ENCODE measurements at places on chromosomes 5 and 9.

DNA sequence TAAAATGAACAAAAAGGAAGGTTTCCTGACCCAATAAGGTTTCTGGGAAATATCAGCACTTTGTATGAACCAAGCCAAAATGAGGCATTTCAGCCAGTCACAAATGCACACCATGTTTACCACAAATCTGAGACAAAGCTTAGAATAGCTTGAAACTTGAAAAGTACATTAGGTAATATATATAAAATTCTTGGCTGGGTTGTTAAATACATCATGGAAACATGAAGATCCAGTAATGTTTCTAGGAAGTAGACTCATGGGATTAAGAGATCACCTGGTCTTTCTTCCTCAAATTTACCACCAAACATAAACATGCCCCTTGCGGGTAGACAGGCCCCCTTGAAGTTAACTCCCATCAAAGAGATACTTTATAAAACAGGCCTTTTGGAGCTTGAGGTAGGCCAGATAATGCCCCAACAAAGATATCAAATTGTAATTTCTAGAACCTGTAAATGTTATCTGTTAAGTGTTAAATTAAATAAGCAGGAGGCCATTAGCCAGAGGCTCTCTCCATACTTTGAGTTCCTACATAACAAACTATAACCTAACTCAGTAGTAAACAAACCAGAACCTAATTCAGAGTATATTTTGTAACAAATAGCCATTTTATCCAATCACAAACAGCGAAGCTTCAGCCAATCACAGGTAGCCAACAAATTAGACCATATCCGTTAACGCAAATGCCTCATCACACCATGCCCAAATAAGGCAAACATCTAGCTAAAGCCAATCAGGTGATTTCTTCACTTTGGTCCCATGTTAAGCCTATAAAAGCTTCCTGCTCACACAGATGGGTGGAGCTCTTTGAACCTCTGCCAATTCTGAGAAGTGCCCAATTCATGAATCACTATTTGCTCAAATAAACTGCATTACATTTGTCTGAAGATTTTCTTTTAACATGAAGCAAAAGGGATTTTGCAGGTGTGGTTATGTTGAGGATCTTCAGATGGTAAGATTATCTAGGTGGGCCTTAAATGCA, 127.9 kb upstream of the TARS1 start:
- DNase-seq = no peak

GRCh38 chr5:129747572-129748407, at the start of gene MINAR2:
Gene MINAR2 (plus strand): TSS chr5:129748094. CDS start chr5:129748191, 97 bp downstream.
- no peak for DNase-seq

DNA sequence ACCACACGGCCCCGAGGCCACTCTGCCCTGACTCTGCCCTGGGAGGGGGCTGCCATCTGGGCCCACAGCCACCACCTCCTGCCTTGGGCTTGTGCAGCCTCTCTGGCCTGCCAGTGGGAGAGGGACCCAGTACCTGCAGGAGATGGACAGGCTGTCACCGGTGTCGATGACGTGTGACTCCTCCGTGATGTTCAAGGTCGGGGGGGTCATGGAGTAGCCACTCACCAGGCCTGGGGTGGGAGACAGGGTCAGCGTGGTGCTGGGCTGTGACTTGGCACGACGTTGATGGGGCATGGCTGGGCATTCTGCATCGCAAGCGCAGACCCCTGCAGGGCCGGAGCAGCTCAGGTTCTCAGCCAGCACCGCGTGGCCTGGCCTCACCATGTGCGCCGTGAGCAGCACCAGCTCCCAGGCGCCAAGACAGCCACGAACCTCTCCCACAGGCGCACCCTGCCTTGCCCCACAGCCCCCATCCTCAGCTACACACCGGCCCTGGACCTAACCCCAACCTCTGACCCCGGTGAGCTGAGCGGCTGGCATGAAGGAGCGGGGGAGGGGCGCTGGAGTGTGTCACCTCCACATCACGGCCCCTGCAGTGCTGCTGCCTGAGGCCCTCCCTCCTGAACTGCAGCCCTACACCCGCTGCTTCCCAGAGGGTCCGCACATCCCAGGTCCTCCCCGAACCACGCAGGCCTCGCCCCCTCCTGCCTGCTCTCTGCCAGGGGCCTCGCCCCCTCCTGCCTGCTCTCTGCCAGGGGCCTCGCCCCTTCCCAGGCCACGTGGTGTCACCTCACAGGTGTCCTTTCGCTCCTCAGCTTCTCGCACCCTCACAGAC, 17.6 kb downstream of the FLT4 start:
- no peak for DNase-seq

DNA sequence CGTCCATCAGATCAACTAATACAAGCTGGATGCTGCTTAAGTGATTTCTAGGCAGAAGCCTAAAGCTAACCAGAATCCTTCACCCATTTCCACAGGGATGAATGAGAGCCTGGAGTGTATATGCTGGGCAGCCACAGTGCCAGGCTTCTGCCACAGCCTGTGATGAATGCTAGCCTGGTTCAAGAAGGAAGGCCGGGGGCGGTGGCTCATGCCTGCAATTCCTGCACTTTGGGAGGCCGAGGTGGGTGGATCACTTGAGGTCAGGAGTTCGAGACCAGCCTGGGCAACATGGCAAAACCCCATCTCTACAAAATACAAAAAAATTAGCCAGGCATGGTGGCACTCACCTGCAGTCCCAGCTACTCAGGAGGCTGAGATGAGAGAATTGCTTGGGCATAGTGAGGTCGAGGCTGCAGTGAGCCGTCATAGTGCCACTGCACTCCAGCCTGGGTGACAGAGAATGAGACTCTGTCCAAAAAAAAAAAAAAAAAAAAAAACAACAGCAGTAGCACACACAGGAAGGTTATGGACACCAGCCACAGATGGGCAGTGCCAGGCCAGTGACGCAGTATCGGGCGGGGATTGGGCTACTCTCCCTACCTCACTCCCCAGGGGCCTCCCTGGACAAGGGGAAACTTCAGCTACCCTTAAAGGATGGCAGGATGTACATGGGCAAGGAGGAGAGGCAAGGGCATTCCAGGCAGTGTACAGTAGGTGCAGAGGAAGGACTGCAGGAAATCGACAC, 23.1 kb upstream of the HMCN2 start:
- DNase-seq = no peak

DNA sequence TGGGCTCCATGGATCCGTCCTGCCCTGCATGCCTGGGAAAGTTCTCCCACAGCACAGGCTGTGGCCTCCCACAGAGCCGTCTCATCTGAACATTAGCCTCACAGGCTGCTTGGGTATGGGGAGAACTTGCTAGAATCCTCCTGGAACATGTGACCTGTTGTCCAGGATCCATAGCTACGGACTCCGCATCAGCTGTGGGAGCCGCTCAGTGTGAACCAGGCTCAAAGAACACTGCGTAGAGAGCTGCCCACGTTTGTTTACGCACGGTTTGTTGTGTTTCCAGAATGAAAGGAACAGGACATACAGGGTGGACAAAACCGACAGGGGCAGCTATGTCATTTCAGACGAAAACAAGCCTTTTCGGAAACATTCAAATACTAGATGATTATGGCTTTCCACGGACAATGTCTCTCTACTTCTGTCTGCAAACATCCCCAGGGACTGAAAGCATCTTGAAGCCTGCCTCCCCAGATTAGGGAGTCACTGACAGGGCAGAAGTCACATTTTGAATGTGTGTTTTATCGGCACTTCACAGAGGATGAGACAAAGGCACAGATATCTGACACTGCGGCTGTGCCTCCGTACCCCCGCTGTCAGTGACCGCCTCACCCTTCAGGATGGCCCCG, 390.3 kb downstream of the GADD45G start:
- no peak for DNase-seq

GRCh38 chr9:92950359-92950955, 3.1 kb downstream of the FGD3 start:
- no peak for DNase-seq

- no peak for DNase-seq
Measured at GRCh38 chr9:12935714-12936113, 160.9 kb downstream of the LURAP1L start.

DNA sequence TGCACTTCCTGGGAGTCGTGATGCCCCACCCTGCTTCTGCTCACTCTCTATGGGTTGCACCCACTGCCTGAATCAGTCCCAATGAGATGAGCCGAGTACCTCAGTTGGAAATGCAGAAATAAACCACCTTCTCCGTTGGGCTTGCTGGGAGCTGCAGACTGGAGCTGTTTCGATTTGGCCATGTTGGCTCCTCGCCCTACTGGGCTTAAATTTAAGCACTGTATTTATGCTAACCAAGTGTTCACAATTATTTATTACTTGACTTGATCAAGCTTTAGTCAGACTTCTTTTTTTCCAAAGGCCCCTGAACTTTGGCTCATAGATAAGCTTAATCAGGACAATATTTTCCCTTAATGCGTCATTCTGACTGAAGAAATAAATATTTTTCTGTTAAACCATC, 1072.4 kb upstream of the CDH9 start:
- no peak for DNase-seq

- no peak for DNase-seq
Measured at GRCh38 chr9:68551191-68551590, 10.5 kb upstream of the TMEM252 start.

DNA sequence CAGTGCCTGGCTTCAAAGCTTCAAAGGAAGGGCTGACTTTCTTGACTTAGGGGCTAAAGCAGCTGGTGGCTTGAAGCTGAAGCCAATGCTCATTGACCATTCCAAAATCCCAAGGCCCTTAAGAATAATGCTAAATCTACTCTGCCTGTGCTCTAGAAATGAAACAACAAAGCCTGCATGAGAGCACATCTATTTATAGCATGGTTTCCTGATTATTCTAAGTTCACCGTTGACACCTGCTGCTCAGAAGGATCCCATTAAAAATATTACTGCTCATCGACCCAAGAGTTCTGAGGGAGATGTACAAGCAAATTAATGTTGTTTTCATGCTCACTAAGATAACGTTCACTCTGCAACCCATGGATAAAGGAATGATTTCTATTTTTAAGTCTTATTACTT, 6.7 kb downstream of the TMEM174 start:
- no peak for DNase-seq

DNA sequence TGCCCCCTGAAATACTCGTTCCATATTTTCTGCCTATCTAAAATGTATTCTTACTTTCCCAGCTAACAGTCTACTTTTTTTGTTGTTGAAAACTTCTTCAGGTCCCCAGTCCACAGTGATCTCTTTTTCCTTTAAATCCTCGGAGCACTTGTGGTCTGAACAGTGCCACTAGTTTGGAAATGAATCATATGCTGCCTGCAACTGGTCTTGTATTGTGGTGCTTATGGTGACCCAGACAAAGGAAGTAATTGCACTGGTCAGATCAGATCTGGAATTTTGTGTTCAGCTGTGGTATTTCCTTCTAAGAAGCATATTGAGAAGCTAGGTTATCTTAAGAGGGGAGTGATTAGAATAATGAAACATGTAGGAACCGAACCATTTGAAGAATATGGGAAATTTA, 2.9 kb downstream of the UNC13B start:
- no peak for DNase-seq

DNA sequence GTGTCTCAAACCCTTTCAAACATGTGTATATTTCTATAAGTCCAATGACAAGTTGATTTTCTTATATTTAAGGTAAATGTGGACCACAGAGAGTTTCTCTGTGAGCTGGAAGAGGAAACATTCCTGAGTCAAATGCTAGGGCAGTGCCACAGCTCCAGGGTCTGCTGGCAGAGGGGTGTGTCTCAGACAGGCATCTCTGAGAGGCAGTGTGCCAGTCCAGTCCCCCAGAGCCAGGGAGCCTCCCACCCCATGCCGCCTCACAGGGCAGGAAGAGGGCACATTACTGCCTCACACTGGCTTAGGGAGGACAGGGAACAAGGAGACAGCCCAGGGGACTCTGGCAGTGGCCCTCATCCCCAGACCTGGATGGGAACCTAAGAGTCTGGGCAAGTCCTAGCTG, 120.2 kb downstream of the TENT4A start:
- no peak for DNase-seq

DNA sequence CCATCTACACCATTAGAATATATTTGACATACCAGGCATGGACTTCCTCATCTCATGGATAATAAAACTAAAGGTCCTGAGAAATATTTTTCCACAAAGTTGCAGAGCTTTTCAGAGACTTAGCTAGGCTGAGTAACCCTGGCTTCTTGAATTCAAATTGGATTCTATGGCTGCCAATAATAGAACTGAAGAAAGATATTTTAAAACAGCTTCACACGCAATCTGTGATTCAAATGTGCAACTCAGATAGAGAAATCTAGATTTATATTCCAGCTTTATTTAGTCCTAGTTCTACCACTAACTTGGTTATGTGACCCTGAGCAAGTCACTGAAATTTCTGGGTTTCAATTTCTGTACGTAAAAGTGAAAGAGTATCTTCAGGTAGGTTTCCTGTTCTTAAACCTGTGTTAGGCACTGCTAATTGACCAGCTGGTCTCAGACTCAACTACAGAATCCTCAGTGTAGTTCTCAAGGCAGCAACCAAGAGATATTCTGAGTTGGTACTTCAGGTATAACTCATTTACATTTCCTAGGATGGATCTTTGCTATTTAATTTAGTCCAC, 235.3 kb downstream of the GABRB2 start:
- DNase-seq = no peak

DNA sequence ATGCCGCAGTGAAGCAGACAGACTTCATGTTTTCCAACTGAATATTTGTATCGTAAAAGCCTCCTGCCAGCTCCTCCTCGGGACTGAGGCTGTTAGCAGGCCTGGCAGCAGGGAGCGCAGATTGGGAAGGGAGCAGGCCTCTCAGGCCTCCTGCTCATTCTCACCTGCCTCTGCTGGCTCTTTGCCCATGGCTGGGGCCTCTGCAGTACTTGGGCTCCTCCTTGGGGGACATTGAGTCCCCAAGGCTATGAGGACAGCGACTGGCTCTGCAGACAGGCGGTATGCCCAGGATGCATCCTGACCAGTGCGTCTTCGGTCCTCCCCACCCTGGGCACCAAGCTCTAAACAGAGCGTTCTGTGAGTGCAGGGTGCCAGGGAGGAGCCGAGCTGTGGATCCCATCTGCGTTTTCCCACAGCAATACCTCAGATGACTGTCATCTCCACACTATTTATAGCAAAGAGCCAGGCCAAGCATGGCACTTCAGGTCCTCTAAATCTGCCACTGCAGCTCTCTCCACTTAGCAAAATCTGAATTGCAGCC, 38.7 kb downstream of the TSTD2 start:
- DNase-seq = no peak

DNA sequence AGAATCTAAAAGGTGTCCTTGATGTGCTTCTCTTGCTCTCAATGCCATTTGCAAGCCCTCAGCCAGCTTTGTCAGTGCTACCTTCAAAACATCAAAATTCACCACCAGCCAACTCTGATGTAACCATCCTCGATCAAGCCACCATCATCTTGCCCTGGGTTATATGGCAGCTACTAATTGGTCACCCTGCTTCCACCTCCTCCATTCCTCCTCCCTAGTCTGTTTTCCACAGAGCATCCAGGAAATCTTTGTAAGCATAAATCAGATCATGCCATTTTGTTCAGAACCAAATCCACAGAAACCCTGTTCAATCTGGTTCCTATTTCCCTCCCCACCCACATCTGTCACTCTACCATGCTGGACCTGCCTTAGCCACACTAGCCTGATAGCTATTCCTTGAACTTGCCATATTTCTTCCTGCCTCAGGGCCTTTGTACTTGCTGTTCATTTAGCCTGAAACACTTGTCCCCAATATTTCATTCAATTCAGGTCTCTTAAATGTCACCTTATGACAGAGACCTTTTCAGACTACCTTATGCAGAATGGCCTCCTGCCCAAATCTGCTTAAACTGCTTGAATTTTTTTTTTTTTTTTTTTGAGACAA, 1.9 kb upstream of the B4GALT1 start:
- DNase-seq = no peak

All from activated T-helper 1 cell treated with anti-CD3 and anti-CD28 coated beads, Interleukin-2, amount 50 U/mL, for 16 hours (primary cell).